ENCODE measurements at places on chromosomes 16 and 17.
A peak's percentile ranks its signal among the peaks of the same experiment; 100 is the strongest.

- no peak for DNase-seq
These were observed 88.5 kb upstream of the HNF1B start for GRCh38 chr17:37833237-37833859.

GRCh38 chr16:7405166-7405565, 72.5 kb downstream of the RBFOX1 start:
- DNase-seq = no peak

DNA sequence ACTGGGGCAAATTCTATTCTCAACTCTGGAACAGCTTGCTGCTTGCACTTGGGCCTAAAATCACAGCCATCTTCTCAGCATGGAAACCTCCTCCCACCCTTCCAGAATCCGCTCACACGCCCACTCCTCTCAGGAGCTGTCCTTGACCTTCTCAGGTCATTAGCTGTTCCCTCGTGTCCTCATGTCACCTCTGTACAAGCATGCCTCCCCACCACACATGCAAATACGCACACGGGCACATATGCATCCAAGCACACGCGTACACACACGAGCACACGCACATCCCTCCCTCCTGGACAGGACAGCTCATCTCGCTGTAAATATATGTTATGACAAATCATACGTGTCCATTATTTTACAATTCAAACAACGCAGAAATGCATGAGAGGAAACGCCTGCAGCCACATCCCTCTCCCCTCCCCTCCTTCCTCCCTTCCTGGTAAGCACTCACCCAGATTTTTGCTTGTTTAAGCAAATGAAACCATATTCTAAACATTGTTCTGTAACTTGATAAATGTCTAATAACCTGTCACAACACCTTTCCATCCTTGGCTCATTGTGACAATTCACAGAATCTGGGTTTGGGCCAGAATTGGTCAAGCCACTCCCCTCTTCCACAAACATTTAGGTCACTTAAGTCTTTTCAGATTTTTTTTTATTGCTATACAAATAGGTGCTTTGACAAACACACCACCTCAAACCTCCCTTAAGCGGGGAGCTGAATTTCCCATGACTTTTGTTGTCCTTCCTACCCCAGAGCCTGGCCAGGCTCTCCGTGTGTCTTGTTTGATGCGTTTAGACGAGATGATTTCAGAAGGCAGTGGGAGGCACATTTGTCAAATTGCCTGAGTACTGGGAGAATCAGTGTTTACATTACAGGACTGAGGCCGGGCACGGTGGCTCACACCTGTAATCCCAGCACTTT, 41.7 kb downstream of the DNAH17 start:
- no peak for DNase-seq

GRCh38 chr16:15866451-15866850, 9.6 kb upstream of the MYH11 start:
- no peak for DNase-seq

GRCh38 chr17:66283296-66283934, 19.0 kb upstream of the PRKCA start:
- no peak for DNase-seq

- no peak for DNase-seq
These were observed 25.1 kb downstream of the UNC13D start for GRCh38 chr17:75819116-75819515.

GRCh38 chr17:30344283-30345088, 10.6 kb upstream of the TMIGD1 start:
- no peak for DNase-seq

DNA sequence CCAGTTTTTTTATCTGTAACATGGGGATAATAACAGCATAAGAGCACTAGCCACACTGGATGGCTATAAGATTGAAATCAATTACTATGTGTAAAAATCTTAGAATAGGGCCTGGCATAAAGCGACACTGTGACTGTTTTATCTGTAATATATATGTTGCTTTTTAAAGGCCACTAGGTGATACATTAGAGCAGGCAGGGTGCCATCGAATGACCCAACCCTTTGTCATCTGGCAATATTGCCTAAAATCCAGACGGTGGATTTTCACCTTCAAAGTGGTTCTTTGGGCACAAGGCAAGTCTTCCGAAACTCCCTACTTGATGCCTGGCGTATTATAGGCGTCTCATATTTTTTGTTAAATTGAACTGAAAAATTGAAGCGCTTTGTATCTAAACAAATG, 69.1 kb downstream of the PRKCA start:
- DNase-seq = no peak

GRCh38 chr17:49851387-49852291, 3.8 kb upstream of the TAC4 start:
- peak; percentile 54 for DNase-seq

GRCh38 chr16:22784690-22785214, 29.2 kb upstream of the HS3ST2 start:
- no peak for DNase-seq

DNA sequence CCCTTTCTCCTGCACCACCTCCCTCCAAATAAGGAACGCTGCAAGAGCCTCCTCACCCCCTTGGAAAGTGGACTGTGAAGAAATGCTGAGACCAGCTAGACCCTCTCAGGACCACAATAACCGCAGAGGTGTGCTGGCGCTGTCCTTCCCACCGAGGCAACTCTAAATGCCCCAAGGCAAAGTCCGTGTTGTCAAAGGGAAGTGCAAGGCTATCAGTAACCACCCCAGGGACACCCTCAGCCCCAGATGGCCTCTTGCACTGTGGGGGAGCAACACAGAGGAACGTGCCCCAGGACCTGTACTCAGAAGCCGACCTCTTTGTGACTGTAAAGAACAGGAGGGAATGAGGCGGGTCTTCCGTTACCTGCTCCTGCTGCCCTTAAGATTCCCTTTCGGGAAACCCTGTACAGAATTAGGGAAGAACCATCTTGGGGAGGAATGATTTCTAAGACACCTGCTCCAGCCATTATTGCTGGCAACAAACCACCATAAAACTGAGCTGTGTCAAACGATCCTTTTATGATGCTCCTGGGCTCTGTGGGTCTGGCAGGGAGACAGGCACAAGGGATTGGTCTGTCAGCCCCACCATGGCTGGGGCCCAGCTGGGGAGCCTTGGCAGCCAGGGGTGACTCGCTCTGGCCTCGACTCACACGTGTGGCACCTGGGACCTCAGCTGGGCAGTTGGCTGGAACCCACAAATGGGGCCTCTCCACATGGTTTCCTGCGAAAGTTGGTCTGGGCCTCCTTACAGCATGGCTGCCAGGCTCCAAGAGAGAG, 14.6 kb upstream of the MED9 start:
- no peak for DNase-seq

DNA sequence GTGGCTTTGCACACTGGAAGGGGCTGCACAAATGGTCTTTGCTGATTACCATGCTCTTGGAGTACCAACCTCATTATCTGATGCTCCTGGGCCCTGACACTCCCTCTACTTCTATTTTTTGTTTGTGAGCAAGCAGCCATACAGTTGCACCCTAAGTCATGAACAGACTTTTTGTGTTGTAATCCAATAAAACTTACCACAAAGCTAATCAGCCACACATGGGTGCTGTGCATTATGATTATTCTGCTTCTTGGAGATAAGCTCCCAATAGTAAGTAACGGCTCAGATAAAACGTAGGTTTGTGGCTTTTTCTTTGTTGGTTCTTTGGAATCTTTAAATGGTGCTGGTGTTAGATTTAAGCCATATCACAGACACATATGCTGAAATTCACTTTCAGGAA, 76.2 kb downstream of the CCT6B start:
- DNase-seq = no peak

- no peak for DNase-seq
These were observed 34.0 kb upstream of the NLK start for GRCh38 chr17:28008513-28008912.

GRCh38 chr17:49213399-49213798, 2.9 kb downstream of the ABI3 start:
- no peak for DNase-seq

DNA sequence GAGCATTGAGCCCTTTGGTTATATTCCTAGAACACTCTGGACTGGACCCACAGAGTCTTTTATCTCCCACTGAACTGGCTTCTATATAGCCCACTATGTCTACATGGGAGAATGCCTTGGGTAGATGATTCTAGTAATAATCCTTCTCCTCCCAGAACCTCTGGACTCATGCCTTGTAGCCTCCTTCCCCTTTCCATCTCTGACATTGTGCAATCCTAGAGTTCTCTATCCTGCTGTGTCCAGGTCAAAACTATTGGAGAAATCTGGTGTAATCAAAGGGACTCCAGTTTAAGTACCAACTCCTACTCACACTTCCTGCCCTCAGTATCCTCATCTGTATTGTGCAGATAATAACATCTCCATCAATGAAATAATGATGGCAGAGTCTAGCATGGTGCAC, 9.1 kb downstream of the RCVRN start:
- no peak for DNase-seq

- DNase-seq = no peak
These were observed 42.1 kb downstream of the SYNRG start for GRCh38 chr17:37567137-37567536.

DNA sequence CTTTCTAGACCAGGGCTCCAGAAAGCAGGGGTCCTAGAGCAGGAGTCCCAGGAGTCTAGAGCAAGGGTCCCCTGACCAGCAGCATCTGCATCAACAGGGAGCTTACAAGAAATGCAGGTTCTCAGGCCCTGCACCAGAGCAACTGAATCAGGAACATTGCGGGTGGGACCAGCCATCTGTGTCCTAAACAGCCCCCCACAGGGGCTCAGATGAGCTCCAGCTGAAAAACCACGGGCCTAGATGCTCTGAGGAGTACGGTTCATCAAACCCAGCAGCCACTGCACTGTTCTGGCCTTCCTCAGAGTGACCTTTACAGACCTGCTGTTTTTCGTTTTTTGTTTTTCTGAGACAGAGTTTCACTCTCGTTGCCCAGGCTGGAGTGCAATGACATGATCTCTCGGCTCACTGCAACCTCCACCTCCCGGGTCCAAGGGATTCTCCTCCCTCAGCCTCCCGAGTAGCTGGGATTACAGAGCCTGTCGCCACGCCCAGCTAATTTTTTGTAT, 438.2 kb downstream of the SOX9 start:
- DNase-seq = no peak

GRCh38 chr17:2092253-2092652, 37.4 kb downstream of the HIC1 start:
- DNase-seq = no peak

DNA sequence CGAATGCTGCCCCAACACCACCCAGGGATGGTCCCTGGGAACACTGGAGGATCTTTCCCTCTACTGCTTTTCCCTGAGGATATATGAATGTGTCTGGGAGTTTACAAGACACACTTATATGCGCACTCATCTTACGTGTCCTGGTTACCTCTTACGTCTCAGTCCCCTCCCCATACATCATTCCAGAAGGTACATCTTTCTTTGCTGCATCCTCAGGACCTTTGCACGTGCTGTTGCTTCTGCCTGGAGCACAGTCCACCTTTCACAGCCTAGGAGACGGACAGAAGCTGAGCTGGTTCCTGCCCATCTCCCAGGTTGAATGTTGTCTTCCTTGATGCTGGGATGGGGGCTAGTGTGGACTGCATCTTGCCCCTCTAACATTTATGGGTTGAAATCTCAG, 153.0 kb upstream of the FOXF1 start:
- no peak for DNase-seq

- no peak for DNase-seq
These were observed 19.1 kb downstream of the EMC8 start for GRCh38 chr16:85780281-85780680.

GRCh38 chr17:37312137-37312923, 63.5 kb upstream of the C17orf78 start:
- DNase-seq = no peak

DNA sequence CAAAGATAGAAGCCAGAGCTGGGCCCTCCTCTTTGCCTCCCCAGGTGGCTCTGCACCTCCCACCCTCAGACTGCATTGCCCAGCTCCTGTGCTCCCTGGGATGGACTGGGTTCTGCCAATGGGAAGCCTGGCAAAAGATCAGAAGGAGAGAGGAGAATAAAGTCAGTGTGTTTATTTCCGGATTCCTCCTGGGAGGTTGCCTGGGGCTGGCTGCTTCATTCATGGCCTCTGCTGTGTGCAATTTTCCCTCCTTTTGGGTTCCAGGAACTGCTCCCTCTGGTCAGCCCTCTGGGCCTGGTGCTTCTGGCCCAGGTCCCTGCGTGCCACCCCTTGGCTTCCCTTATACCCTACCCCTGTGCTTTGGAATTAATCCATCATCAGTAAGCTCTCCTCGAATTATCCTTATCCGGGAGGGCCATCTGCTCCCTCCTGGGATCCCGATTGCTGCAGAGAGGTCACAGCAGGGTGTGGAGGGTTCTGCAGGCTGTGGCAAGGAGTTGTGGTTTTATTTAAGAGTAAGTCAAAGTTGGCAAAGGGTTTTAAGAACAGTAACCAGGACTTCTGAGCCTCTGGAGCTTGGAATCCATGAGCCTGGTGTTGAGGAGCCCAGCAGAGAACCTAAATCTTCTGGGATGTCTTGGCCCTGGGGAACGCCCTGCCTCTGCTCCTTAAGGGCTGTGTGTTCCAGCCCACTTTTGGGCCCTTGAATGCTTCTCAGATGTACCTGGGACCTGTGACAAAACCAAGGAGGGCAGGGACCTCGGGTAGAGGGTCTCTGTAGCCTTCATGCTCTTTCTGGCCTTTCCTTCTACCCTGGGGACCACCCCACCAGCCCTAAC, 8.2 kb upstream of the MMP2 start:
- no peak for DNase-seq

- DNase-seq = no peak
These were observed 16.6 kb downstream of the GOSR1 start for GRCh38 chr17:30493780-30494179.

- no peak for DNase-seq
These were observed 2.2 kb upstream of the SMTNL2 start for GRCh38 chr17:4582101-4582501.

DNA sequence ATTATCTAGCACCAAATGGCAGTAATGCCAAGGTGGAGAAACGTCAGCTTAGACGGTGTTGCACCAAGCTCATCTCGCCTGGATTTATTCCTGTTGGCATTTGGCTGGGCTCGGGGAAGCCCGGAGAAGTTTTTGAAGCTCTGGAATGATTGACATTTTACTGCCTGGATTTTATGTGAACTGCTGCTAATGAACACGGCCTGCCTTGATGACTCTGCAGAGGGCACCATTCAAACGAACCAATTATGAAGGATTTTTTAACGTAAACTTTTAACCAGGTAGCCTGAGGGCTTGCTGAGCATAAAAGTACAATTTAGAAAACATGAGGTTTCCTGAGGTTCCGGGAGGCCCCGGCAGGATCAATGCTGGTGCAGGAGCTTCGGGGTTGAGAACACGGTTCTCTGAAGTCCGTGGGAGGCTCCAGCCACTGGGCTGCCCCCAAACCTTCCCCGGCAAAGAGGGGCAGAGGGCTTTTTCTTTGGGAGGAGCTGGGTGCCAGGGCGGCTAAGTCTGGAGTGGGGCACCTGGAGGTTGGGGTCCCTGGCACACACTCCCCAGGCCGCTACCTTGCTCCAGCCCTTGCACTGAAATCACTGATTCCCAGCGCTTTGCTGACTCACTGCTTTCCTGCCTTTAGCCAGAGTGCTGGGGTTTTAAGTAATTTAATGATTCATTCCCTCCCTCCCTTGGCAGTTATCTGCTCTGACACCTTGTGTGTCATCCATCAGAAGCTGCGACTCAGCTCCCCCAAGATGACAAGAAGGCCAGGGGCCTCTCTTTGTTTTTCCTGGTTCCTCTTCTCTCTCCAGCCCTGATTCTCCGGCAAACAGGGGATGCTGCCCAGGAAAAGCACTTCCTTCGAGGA, 161.2 kb upstream of the IRX3 start:
- DNase-seq = no peak

All from activated T-helper 9 cell treated with anti-CD3 and anti-CD28 coated beads, Interleukin-2, amount 50 U/mL, for 16 hours (primary cell).